ENCODE measurements at places on chromosomes 4 and X.
A peak's percentile ranks its signal among the peaks of the same experiment; 100 is the strongest.

GRCh38 chr4:4477391-4477790 is 64.5 kb downstream of the STX18 start:
- DNase-seq = no peak

- DNase-seq = no peak
Observed at GRCh38 chr4:183996868-183997267, 91.8 kb downstream of the STOX2 start.

DNA sequence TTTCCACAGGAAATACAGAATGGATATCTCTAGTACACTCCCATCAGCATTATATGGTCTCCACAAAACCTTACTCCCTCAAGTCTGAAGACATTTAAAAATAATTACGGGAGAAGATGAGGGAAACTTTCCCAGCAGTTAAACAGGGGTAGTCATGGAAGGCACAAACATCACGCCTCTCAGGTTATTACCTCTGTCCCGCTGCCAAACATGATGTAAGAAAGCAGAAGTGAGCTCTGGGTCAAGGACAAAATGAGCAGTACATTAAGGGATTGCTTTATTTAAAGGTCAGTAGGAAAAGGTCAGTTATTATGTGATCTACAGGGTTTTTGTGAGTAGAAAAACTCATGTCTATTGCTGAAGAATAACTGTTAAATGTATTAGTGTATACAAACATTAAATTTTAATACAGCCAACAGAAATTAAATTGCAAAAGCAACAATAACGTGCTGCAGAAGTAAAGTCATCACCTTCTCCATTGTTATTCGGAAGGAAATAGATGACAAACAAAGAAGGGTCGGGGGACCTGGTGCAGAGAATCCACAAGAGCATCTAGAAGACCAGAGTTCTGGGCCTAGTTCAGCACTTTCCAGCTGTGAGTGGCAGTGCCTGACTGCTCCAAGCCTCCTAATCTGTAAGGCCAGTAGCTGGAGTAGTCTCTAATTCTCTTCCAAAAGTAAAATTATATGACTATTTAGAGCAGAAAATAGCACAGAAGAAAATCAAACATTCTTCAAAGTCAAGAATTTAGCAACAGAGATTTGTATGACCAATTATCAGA is 171.2 kb downstream of the PPP3CA start:
- no peak for DNase-seq

- DNase-seq = peak; percentile 36
Observed at GRCh38 chrX:131734621-131735020, 190.7 kb downstream of the OR13H1 start.
